Chondrocyte (in vitro differentiated cells): ENCODE measurements at places on chromosomes 7 and 10. TPM values are rescaled to one million over a fixed set of nuclear protein-coding genes. Genes with fewer than 3 reads are reported as not detected.

DNA sequence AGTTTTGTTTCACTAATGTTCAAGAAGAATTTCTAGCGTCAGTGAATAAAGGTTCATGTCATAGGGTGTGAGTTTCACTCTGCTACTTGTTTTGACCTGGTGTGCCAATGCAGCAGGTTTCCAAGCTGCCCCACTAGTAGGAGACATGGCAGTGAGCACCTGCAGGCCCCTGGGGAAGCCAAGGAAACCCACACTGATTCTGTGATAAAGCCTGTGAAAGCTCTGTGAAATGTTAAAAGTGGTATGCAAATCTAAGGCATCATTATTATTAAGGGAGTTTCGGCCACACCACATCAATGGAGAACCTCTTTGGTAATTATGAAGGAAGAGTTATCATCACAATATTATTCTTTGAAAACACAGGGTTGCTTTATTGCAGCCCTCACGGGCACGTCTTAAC lies 46.4 kb downstream of the ABCB5 start:
- H3K27ac ChIP-seq, result no peak overlapping the region
- H3K4me1 ChIP-seq, result no peaks in the 10 kb centered on the region
- no peak for DNase-seq
- H3K36me3 ChIP-seq, result no peaks in the 10 kb centered on the region
- no peak overlapping the region for H3K4me3 ChIP-seq
- H3K27me3 ChIP-seq, result peaks cover 11% of the 10 kb centered on the region

- H3K27ac ChIP-seq, result no peak overlapping the region
- H3K4me3 ChIP-seq, result no peak overlapping the region
- H3K36me3 ChIP-seq, result no peaks in the 10 kb centered on the region
- no peak for DNase-seq
- H3K4me1 ChIP-seq, result no peaks in the 10 kb centered on the region
- H3K27me3 ChIP-seq, result peaks cover 2% of the 10 kb centered on the region
Observed at GRCh38 chr7:29138588-29138987, 7.7 kb downstream of the CPVL start.

GRCh38 chr10:11425296-11425610 lies 186.2 kb downstream of the USP6NL start:
- no peaks in the 10 kb centered on the region for H3K4me1 ChIP-seq
- peaks cover under 1% of the 10 kb centered on the region for H3K27me3 ChIP-seq
- no peak overlapping the region for H3K4me3 ChIP-seq
- H3K27ac ChIP-seq, result no peak overlapping the region
- peaks cover 3% of the 10 kb centered on the region for H3K36me3 ChIP-seq
- DNase-seq, result no peak

DNA sequence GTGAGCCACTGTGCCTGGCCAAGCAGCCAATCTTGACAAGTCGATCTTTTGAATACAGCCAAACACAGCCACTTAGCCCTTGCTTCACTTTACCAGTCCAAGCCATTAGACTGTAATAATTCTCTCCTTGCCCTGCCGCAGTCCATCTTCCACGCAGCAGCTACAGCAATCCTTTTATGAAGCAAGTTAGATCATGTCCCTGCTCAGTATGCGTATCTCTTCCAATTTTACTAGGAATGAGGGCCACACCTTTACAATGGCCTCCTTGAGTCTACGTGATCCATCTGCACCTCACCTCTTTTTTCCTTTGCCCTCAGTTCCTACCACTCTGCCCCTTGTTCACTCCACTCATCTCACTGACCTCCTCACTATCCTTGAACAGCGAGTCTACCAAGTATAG lies 22.2 kb downstream of the GSAP start:
- no peak for DNase-seq
- H3K27ac ChIP-seq, result no peak overlapping the region
- H3K4me1 ChIP-seq, result no peaks in the 10 kb centered on the region
- H3K27me3 ChIP-seq, result no peaks in the 10 kb centered on the region
- H3K36me3 ChIP-seq, result no peaks in the 10 kb centered on the region
- no peak overlapping the region for H3K4me3 ChIP-seq

- peaks cover 5% of the 10 kb centered on the region for H3K4me1 ChIP-seq
- H3K4me3 ChIP-seq, result no peak overlapping the region
- no peak overlapping the region for H3K27ac ChIP-seq
Observed at GRCh38 chr7:138455609-138456008, 4.5 kb upstream of the TRIM24 start.

DNA sequence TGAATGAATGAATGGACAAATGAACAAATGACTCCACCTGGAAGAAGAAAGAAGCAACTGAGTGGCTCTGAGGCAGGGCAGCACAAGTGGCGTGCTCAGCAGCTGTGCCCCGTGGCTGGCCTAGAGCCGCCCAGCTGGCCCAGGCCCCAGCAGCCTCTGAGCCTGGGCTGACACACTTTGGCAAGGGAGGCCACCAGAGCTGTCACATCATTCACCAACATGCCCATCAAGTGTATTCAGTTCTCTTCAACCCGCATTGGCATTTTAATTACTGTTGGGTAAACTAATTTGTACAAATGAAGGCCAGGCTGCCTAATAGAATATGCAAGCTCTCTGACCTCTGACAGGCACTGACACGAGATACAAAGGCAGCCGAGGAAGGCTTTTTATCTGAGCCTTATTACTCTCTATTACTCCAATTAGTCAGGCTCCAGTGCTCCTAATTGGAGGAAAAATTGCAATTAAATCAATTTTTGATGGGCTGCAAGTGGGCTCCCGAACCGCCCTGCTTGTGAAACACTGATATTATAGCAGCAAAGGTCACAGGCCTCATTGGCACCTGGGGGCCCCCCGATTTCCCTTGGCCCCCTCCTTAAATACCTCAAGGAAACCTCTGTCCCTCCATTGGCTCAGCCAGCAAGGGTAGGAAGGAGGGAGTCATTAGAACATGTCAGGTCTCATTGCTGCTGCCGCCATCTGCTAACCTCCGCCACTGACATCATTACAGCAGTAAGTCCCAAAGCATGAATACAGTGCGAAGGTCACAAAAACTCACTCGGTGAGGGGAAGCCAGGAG lies 41.9 kb downstream of the DPCD start:
- no peaks in the 10 kb centered on the region for H3K27me3 ChIP-seq
- H3K27ac ChIP-seq, result no peak overlapping the region
- peaks cover 2% of the 10 kb centered on the region for H3K4me1 ChIP-seq
- H3K4me3 ChIP-seq, result no peak overlapping the region

CFAP46 gene
- total RNA-seq, result 0.49 to 0.92 TPM (median 0.89 TPM) in 3 replicates

DNA sequence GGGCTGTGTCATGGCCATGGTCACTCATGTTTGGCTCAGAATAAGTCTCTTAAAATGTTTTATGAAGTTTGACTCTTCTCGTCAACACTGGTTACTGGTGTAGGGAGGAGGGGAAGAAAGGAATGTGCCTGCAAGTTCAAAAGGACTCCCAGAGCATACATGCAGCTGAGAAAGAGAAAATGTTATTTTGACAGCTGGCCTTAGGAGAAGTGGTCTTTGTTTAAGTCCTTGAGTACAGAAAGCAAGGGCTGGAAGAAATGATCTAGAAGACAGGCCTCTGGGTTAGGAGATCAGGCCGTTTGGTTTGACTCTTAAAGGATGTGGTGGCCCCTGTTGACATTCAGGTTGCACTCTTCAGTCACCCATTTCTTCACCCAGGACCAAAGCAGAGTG lies 245.5 kb downstream of the REEP3 start:
- H3K4me3 ChIP-seq, result peak overlapping the region; percentile 54
- no peaks in the 10 kb centered on the region for H3K27me3 ChIP-seq
- peaks cover 3% of the 10 kb centered on the region for H3K36me3 ChIP-seq
- peak overlapping the region; percentile 99 for H3K27ac ChIP-seq
- no peak for DNase-seq

GJC3 gene
- not detected in 3 replicates for total RNA-seq

DNA sequence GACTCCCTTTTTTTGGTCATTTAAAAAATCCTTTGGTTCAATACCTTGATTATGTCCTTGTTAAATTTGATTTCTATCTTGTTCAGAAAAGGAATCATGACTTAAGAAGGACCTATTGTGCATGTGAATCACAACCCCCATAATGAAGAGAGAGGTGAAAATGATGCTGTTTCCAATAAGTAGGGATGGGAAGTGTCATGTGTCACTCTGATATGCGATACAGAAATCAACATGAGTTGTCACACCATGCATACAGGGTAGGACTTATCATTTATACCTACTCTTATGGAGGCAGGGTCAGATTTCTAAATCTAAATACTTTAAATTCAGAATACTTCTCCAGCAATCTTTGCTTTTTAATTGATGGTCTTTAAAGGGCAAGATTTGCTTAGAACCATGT lies 19.4 kb upstream of the DLX6 start:
- H3K4me3 ChIP-seq, result no peak overlapping the region
- DNase-seq, result no peak

- peak overlapping the region; percentile 98 for H3K4me3 ChIP-seq
- no peaks in the 10 kb centered on the region for H3K27me3 ChIP-seq
- DNase-seq, result no peak
- peaks cover 48% of the 10 kb centered on the region for H3K4me1 ChIP-seq
- H3K27ac ChIP-seq, result peak overlapping the region; percentile 99
- no peaks in the 10 kb centered on the region for H3K36me3 ChIP-seq
Observed at GRCh38 chr10:119078422-119079179, 2.0 kb downstream of the EIF3A start.

GRCh38 chr7:150903606-150904005 lies 51.3 kb downstream of the AOC1 start:
- H3K4me3 ChIP-seq, result no peak overlapping the region
- H3K27ac ChIP-seq, result peak overlapping the region; percentile 22
- peaks cover 27% of the 10 kb centered on the region for H3K27me3 ChIP-seq
- no peaks in the 10 kb centered on the region for H3K4me1 ChIP-seq
- H3K36me3 ChIP-seq, result no peaks in the 10 kb centered on the region

ANKIB1 gene
- total RNA-seq, result 65.6 to 77.7 TPM (median 76.3 TPM) in 3 replicates

DNA sequence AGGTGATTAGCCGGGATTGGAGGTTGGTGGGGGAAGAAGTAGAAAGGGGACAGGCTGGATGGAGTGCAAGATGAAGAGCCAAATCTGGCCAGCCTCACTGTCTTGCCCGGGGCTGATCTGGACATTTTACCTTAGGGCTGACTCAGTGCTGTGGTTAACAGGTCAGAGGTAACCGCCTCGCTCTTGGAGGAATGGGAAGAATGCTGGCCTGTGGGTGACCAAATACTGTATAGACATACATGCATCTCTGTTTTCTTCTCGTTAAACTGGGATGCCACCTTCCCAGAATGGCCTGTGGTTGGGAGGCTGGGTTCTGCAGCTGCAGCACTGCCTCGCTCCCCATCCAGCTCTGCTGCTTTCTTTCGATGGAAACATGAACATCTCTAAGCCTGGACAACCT lies 120.0 kb downstream of the SEC23IP start:
- DNase-seq, result no peak
- H3K36me3 ChIP-seq, result no peaks in the 10 kb centered on the region

PAPOLB gene
- 0.05 TPM in 1 of 3 replicates, not detected in the others for total RNA-seq

EGFR gene
- total RNA-seq, result 13.6 to 27.4 TPM (median 25.5 TPM) in 3 replicates

DNA sequence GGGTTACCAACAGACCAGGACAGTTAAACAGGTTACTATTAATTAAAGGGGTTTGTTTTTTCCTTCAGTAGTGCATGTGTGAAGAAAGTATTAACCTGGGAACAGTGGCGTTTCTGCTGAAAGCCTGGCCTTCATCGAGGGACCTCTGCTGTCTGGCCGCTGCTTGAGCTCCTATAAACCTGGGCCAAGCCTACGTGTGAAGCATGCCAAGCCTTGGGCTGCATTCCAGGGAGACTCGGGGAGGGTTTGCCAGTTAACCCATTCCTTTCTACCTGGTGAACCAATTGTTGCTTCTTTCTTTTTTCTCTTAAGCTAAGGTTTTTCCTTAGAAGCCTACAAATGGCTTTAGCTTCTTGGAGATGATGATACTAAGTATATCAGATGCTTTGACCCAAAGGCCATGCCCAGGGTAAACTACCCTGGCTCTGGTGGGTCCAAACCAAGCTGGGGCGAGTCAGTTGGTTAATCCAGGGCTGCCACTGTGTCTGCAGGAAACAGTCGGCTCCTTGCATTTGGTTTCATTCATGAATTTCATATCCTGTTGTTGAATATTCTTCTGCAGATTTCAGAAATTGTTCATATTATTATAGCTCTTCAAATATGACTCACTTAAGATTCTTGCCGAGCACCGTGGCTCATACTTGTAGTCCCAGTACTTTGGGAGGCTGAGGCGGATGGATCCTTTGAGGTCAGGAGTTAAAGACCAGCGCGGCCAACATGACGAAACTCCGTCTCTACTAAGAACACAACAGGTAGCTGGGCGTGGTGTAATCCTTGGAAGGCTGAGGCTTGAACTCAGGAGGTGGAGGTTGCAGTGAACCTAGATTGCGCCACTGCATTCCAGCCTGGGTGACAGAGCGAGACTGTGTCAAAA lies 23.8 kb downstream of the PFKP start:
- peaks cover 90% of the 10 kb centered on the region for H3K4me1 ChIP-seq
- peaks cover 6% of the 10 kb centered on the region for H3K36me3 ChIP-seq
- H3K27ac ChIP-seq, result peak overlapping the region; percentile 100
- peak; percentile 58 for DNase-seq
- peak overlapping the region; percentile 67 for H3K4me3 ChIP-seq
